ENCODE measurements at places on chromosomes 1 and 21. TPM values are rescaled to one million over a fixed set of nuclear protein-coding genes. Genes with fewer than 3 reads are reported as not detected.

The OR2T6 gene
- not detected for total RNA-seq

The ERG gene
- total RNA-seq: 1.8 TPM

The LIPI gene
- total RNA-seq: not detected

The LCE2B gene
- not detected for total RNA-seq

DNA sequence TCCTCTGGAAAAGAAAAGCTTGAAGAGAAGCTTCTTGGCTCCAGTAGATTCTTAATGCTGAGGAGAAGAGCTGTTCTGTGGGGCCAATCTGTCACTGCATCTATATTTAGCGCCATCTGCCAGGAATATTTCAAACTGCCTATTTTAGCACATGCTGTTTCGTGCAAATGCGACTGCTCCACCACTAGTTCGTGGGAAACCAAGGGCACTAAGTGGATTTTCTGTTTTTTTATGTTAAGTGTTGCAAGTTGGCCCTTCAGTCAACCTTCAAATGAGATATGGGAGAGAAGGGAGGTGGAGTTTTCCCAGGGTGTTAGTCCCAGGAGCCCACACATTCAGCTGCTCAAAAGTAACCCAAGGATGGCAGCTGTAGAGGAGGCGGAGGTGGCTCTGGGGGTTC is 91.9 kb downstream of the TSEN15 start:
- H3K27me3 ChIP-seq: no peaks in the 10 kb centered on the region
- no peak for DNase-seq
- H3K27ac ChIP-seq: no peak overlapping the region

GRCh38 chr1:16081636-16082035 is 8.2 kb upstream of the FAM131C start:
- no peaks in the 10 kb centered on the region for H3K36me3 ChIP-seq
- no peaks in the 10 kb centered on the region for H3K27me3 ChIP-seq
- DNase-seq: no peak
- no peak overlapping the region for H3K4me3 ChIP-seq
- H3K27ac ChIP-seq: no peak overlapping the region

DNA sequence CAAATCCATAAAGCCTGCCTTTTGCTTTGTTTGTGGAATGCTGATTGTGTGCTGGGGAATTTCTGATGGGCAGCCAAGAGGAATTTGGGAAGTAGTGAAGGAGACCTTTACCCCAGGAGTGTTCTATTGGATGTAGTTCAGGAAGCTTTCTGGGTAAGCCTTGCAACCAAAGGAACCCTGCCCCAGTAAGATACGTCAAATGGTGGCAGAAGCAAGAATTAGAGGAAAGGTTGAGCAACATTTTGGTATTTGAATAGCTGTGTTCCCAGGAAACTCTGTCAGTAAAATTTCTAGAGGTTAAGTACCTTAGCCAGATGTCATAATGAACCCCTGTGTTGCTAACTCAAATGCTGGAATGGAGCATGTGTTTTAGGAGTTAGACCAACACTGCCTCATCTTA is 6.4 kb downstream of the MGST3 start:
- no peak for DNase-seq
- H3K27ac ChIP-seq: peak overlapping the region; percentile 29
- H3K4me1 ChIP-seq: peaks cover 31% of the 10 kb centered on the region
- H3K4me3 ChIP-seq: no peak overlapping the region
- H3K27me3 ChIP-seq: no peaks in the 10 kb centered on the region

GRCh38 chr1:63740432-63740831 is 33.4 kb upstream of the ROR1 start:
- no peaks in the 10 kb centered on the region for H3K27me3 ChIP-seq
- no peaks in the 10 kb centered on the region for H3K36me3 ChIP-seq
- no peaks in the 10 kb centered on the region for H3K4me1 ChIP-seq
- no peak overlapping the region for H3K4me3 ChIP-seq
- no peak overlapping the region for H3K27ac ChIP-seq

DNA sequence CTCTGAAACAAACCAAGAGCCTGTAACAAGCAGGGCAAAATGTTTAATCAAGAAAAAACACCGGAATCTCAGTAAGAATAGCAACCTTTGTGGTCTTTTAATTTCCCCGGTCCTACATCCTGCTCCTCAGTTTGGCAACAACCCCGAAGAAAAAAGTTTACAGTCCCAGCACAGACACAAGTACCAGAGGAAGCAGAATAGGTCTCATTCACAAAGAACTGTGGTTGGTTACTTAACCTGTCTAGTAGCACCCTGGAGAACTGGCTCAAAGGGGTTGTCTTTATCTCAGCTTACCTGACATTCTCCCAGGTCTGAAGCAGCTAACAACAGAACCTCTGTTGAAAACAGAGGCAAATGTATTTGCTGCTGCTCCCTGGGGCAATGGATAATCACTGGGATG is 399.3 kb downstream of the AJAP1 start:
- no peaks in the 10 kb centered on the region for H3K4me1 ChIP-seq
- H3K36me3 ChIP-seq: no peaks in the 10 kb centered on the region
- H3K27ac ChIP-seq: no peak overlapping the region
- no peak overlapping the region for H3K4me3 ChIP-seq
- H3K27me3 ChIP-seq: no peaks in the 10 kb centered on the region

- no peak for DNase-seq
- no peak overlapping the region for H3K4me3 ChIP-seq
- H3K27me3 ChIP-seq: no peaks in the 10 kb centered on the region
These were observed 28.9 kb downstream of the RHEX start for GRCh38 chr1:206081856-206082255.

DNA sequence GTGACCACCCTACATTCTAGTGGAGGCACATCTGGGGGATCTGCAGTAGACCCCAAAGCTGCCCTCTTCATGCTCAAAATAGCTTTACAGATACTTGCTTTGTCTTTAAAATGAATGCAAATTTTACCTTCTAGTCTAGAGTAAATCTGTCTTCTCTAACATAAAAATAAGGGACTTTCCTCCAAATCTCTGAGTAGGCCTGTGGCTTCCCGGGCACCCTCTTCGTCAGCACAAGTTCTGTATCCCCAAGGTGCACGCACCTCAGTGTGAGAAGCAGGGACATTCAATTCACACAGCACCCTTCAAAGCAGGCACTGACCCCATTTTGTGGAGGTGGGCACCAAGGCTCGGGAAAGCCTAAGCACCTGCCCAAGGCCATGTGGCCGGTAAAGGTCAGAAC is 19.0 kb downstream of the MEF2D start:
- peaks cover 6% of the 10 kb centered on the region for H3K4me1 ChIP-seq
- no peak overlapping the region for H3K4me3 ChIP-seq
- no peak overlapping the region for H3K27ac ChIP-seq
- no peak for DNase-seq
- H3K36me3 ChIP-seq: peaks cover 2% of the 10 kb centered on the region

DNA sequence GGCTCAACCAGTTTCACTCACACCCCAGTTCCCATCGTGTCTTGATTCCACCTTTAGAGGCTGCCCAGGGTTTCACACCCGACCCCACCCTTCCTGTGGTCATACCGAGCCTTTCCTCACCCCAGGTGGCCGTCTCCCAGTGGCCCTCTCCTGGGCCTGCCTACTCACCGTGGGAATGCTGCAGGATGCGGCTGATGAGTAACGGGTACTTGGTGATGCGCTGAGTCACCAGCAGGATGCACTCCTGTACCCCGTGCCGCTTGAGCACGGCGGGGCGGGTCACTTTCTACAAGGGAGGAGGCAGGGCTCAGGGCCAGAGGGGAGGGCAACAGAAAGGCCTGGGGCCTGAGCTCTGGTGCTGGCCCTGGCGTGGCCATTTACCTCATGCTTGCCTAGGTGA is 16.4 kb downstream of the ARHGEF2 start:
- no peak overlapping the region for H3K27ac ChIP-seq
- H3K27me3 ChIP-seq: no peaks in the 10 kb centered on the region

- no peak for DNase-seq
- H3K4me3 ChIP-seq: no peak overlapping the region
- no peak overlapping the region for H3K27ac ChIP-seq
- H3K4me1 ChIP-seq: peaks cover 15% of the 10 kb centered on the region
- H3K27me3 ChIP-seq: no peaks in the 10 kb centered on the region
These were observed 168.6 kb downstream of the KAZN start for GRCh38 chr1:14767075-14767474.

DNA sequence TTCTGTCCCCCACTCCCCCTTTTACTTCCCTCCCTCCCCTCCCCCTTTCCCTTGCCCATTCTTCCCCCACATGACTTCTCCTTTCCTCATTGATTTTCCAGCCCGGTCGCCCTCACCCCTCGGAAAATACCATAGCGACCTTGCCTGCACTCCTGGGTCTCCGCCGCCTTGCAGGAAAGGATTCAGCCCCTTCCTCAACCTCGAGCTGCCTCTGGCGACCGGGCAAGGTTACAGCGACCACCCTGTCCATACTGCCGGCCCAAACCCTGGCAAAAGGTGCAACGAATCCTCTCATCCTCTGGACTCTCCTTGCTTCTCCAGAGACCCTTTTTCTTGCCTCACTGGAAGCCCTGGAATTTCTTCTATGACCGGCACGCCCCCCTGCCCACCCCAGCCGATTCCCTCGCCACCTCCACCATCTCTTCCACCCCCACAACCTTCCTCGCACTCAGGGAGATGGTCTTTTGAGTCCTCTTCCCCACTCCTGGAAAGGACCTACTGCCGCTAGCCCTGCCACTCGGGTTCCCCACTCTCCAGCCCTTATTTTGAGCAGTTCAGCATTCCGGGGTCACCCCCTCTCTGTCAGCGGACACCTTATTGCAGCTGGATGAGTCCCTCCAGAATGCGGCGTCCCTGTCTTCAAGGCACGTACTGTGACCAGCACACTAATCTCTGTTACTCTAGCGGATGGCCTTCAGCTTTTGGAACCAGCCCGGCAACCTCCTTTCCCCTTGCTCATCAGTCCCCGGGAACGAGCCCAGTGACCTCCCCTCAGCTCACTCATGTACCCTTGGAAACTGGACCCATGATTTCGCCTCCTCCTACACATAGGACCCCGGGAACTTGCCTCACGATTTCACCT is 846 bp downstream of the NSUN4 start:
- peak overlapping the region; percentile 49 for H3K4me3 ChIP-seq
- peak overlapping the region; percentile 93 for H3K27ac ChIP-seq
- DNase-seq: no peak
- no peaks in the 10 kb centered on the region for H3K27me3 ChIP-seq
- peaks cover 9% of the 10 kb centered on the region for H3K4me1 ChIP-seq

GRCh38 chr1:41342774-41343355 is 18.4 kb upstream of the FOXO6 start:
- no peaks in the 10 kb centered on the region for H3K4me1 ChIP-seq
- H3K27ac ChIP-seq: no peak overlapping the region
- DNase-seq: no peak
- H3K27me3 ChIP-seq: no peaks in the 10 kb centered on the region

GRCh38 chr1:200626853-200627534 is 6.4 kb upstream of the KIF14 start:
- H3K4me1 ChIP-seq: no peaks in the 10 kb centered on the region
- no peak for DNase-seq
- H3K27me3 ChIP-seq: no peaks in the 10 kb centered on the region
- H3K36me3 ChIP-seq: no peaks in the 10 kb centered on the region
- H3K27ac ChIP-seq: no peak overlapping the region
- no peak overlapping the region for H3K4me3 ChIP-seq

All from pancreas (tissue), 10 donors.